ENCODE measurements at places on chromosomes 6 and 20. TPM values are rescaled to one million over a fixed set of nuclear protein-coding genes. Genes with fewer than 3 reads are reported as not detected.

Gene UBE2C
- total RNA-seq, result 232 TPM

Gene WFDC5
- total RNA-seq, result not detected

Gene CLDN20
- total RNA-seq, result not detected

Gene XKR7
- not detected for total RNA-seq

Gene ANKRD6
- total RNA-seq, result 1.3 TPM

Gene CRISP3
- not detected for total RNA-seq

Gene CST2
- total RNA-seq, result 0.32 TPM

Gene PHACTR3
- total RNA-seq, result not detected

Gene C20orf141
- 0.38 TPM for total RNA-seq

Gene DUSP15
- total RNA-seq, result 1.1 TPM

Gene BCAS1
- total RNA-seq, result 0.45 TPM

Gene RNF182
- total RNA-seq, result 3.5 TPM

Gene NCOA6
- total RNA-seq, result 18.2 TPM

Gene SFT2D1
- total RNA-seq, result 42.1 TPM

Gene IL17A
- not detected for total RNA-seq

Gene ABHD16B
- not detected for total RNA-seq

Gene RAB22A
- total RNA-seq, result 11.0 TPM

Gene COX4I2
- total RNA-seq, result not detected

Gene NKX2-4
- not detected for total RNA-seq

Gene SLC22A1
- total RNA-seq, result 2.5 TPM

Gene HLA-DQA2
- not detected for total RNA-seq

Gene EFHC1
- 11.4 TPM for total RNA-seq

Gene CD83
- 2.0 TPM for total RNA-seq

Gene ZC2HC1B
- not detected for total RNA-seq

Gene SMLR1
- not detected for total RNA-seq

Gene RAET1L
- total RNA-seq, result 0.40 TPM

Gene TMEM200A
- 0.03 TPM for total RNA-seq

Gene NR2E1
- 0.03 TPM for total RNA-seq

Gene BFSP1
- total RNA-seq, result 4.1 TPM

Gene TAGAP
- total RNA-seq, result not detected

Gene OLIG3
- total RNA-seq, result not detected

Gene BIRC7
- 4.7 TPM for total RNA-seq
